ENCODE measurements at places on chromosomes 6 and 20. TPM values are rescaled to one million over a fixed set of nuclear protein-coding genes. Genes with fewer than 3 reads are reported as not detected.

The APCDD1L gene
- total RNA-seq: 3.2 TPM

The GJA10 gene
- total RNA-seq: not detected

The BAG2 gene
- total RNA-seq: 7.2 TPM

The SMPDL3A gene
- 3.5 TPM for total RNA-seq

The CDK19 gene
- 12.6 TPM for total RNA-seq

DNA sequence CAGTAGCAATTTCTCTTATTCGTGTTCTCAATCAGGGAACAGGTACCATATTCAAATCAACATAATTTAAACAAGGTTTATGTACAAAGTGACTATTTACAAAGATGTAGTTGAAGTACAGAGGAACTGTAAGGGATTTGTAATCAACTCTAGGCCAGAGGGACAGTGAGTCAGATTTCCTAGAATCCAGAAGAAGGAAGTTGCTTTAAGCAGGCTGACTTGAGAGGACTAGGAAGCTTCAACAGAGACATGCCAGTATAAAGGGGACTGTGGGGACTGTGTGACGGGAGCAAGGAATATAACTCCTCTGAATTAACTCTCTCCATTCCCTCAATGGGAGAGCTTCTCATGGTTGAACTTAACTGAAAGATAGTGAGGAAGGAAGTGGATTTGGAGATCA lies 427.4 kb upstream of the JAG1 start:
- DNase-seq: no peak

GRCh38 chr20:21096321-21097043 lies 9.7 kb downstream of the LINC00237 start:
- no peak for DNase-seq

- DNase-seq: no peak
Measured at GRCh38 chr6:104799134-104799657, 60.5 kb downstream of the HACE1 start.

DNA sequence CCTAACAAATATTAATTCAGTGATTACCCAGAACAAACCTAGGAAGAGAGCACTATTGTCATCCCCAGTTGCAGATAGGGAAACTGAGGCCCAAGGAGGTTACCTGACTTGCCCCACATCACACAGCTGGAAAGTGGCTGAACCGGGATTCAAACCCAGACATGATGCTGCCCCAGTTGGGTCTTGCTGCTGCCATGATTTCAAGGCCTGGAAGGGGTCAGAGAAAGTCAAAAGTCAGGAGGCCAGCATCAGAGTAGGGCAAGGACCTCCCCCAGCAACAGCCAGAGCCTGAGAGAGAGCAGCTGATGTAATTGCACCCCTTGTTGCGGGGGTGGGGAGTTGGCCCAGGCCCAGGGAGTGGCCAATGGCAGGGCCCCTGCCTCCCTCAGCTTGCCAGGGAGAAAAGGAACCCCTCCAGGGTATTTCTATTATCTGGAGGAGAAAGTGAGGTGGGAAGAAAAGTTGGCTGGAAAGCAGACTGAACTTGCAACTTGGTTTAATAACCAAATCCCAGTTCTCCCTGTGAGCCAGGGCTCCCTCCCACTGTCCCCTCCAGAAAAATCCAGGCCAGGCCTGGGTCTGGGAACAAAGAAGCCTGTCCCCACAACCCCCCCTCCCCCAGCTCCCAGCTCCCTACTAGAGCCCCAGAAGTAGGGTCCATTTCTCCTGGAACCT lies 83.6 kb downstream of the MRPL14 start:
- DNase-seq: no peak

GRCh38 chr6:32622545-32623401 lies 14.4 kb upstream of the HLA-DQA1 start:
- peak; percentile 31 for DNase-seq

DNA sequence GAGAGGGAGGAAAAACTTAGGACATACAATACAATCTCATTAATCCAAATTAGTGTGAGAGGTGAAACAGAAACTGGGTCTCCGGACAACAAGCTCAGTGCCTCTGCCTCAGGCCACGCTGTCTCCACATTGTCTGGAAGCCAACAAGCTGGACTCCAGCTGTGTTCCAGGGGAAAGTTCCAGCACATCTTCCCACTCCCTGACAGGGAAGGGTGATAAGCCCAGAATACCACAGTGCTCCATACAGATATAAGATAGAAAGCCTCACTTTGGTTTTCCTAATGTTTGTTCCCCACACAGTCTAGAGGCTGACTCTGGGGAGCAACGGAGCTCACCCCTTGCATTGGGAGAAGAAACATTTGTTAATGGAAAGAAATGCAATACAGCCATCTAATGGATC lies 117.1 kb upstream of the SPTLC3 start:
- no peak for DNase-seq

GRCh38 chr6:170114956-170115855 lies 175.7 kb downstream of the DLL1 start:
- no peak for DNase-seq

- no peak for DNase-seq
Measured at GRCh38 chr20:36206068-36206467, 30.2 kb upstream of the AAR2 start.

GRCh38 chr6:118553132-118553531 lies 5.0 kb downstream of the PLN start:
- DNase-seq: no peak

All from H1 (cell line).